ENCODE measurements at places on chromosomes 5 and 9.

DNA sequence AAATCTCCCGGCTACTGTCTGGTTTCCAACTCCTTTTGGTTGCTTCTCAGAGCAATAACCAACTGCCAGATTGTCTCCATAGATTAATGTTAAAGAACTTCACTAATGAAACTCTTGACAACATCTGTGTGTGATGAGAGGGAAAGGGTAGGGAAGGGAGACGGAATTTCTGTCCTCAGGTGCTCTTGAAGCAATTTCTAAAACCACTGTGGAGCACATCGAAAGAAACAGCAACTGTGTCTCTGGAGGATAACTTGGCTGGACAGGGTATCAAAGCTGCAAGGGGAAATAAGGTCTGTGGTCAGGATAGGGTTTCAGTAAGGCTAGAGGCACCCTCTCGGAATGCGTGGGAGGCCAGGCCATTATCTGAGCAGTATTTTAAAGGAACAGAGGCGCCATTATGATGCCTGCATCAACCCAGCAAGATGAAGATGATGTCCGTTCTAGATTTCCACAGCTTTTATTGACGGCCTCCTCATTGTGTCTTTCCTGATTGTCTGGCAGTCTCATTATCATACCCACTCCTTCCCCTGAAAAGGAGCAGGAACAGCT is 76.6 kb downstream of the RORB start:
- DNase-seq: no peak

- DNase-seq: no peak
Measured at GRCh38 chr9:129994882-129995281, 48.1 kb downstream of the FNBP1 start.

DNA sequence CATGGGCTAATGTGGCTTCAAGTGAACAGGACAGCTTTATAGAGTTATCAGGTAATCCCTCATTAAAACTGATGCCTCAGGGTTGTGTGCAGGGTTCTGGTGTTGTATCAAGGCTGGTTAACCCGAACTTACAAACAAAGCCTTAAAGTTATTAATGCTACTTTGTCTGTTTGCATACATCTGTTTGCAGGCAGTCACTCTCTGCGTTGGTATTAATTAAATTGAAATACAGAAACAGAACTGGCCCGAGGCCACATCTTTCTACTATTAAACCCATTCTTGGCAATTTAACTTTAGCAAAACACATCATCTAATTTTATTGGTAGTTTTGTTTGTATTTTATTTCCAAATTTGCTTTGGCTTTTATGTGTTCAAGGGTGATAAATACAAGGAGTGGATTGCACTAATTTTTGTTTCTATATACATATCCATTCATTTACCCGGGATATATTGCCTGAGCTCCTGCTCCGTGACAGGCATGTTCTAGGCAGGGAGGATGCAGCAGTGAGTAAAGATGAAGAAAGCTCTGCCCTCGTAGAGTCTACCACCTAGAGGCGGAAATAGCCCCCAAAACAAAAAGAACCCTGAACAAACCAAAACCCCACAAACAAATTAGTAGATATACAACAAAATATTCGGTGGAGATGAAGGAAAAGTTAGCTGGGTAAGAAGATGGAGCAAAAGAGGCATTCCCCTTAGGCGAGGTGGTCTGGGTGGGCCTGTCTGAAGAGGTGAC is 164.2 kb downstream of the MACROH2A1 start:
- DNase-seq: no peak

GRCh38 chr9:107932046-107932445 is 442.5 kb upstream of the KLF4 start:
- DNase-seq: no peak

GRCh38 chr9:128249558-128249907 is 26.3 kb downstream of the GOLGA2 start:
- DNase-seq: no peak

DNA sequence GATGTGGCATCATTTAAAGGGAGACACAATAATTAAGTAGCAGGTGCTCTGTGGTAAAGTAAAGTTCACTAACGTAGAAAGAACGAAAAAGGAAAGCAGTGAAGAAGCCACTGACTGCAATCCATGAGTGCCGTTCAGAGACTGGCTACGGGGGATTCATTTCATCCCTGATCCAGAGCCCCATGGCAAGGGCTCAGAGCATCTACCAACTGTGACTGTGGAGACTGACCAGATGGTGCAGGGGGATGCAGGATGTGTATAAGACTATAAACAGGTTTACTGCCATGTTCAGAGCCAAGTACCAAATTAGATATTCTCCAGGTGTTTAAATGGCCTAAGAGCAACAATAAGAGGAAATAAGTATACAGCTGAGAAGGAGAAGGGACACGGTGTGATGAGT is 47.7 kb downstream of the MARCHF11 start:
- DNase-seq: no peak

- no peak for DNase-seq
Measured at GRCh38 chr9:131094015-131094414, 2.3 kb upstream of the AIF1L start.

- no peak for DNase-seq
Measured at GRCh38 chr5:61732796-61733195, 400.7 kb downstream of the ZSWIM6 start.

DNA sequence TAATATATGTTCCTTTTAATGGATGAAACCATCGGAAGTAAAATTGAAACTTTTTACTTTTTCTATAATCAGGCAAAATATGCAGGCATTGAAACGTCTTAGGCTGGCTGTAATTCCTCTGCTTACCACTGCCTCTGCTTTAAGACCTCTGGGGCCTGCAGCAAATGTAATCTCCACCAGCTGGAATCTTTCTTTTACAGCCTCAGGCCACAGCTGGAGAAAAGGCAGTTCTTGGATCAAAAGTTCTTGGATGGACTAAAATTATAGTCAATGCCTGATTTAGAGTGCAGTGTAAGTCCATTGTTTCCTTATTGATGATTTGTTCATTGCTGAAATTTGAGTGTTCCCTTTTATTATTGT is 396.7 kb downstream of the KCTD16 start:
- DNase-seq: no peak

DNA sequence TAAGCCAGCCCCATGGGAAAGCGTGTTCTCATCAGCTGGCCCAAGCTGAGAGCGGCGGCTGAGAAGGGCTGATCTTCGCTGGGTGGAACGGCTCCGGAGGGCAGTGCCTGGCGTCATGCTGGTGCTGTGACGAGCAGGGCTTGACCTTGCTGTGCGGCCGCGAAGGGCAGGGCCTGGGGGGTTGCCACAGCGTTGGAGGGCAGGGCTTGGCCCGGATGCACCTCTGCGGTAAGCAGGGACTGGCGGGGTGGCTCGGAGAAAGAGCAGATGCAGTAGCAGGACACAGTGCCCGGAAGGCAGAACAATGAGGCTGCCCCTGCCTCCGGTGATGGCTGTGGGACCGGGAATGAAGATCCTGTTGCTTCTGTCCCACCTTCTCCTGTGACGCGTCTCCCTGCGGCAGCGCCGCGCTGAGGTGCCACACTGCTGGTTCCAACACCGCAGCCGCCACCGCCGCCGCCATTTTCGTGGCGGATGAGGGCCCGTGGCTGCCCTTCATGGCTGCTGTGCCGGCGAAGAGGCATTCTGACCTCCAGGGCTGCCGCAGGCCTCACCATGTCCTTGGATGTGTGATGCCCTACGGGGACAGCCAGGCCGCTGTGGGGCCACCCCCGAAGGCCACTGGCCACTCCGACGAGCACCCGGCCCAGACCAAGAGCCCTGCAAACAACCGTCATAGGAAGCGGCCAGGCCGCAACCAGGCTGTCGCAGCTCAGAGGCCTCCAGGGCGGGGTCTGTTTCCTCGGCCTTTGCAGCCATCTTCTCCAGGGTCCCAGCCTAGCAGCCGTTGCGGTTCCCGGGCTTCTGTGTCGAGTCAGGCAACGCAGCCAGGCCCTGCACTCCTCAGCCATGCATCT is 890.5 kb upstream of the CTNND2 start:
- no peak for DNase-seq

DNA sequence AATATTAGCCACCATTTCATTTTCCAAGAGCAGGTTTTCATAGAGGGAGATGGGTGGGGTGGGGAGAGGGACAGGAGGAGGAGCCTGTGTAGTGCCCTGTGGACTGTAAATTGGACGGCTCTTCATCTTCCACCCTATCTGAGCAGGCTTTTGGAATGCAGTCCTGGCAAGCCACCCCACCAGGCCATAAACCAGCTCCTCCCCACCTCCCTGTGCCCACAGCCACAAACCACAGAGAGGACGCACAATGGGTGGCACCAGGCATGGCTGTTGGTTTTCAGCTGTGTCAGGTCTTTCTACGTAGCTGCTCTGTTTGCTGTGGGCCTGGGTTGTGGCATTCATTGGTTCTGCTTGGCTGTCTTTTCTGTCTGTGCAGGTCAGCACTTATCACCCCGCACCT is 58.0 kb downstream of the PLAC8L1 start:
- no peak for DNase-seq

DNA sequence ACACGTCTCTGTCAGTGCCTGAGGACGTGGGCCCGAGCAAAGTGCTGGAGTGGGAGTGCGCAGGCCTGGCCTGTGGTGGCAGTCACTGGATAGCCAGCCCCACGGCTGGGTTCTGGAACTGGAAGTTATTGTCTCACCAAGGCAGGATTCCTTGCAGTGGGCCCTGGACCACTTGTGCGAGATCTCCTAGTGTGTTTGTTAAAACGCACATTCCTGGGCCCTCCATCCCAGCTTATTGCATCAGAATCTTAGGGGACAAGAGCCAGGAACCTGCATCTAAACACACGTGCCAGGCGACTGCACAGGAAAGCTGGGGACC is 26.9 kb downstream of the PTPA start:
- DNase-seq: no peak

DNA sequence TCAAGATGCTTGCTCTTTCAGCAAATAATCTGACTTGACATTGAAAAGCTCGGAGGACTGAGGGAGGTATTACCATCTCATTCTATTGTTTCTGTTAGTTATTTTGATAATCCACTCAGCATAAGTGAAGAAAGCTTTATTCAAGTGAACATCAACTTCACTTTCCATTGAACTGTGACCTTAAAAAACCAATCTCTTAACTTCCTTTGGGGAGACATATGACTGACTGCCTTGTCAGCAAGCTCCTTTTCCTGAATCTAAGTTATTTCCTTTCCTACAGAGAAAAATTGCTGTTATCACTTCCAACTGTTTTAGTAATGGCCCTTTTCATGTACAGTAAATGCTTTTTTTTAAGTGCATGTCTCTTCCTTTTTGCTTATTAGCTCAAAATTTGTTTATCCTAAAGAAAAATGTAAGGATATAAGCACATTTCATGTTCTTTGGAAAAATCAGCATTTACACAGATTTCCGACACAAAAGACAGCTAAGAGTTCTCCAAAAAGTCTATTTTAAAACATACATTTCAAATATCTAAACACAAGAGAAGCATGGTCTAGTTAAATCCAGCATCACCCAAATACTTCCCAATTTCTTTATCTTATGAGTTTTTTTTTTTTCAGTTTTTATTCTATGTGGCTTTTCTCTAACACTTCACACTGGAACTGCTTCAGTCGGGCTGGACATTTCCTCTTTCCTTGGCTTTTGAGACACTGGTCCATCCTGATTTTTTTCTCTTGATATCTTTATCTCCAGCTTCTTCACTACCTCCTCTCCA is 117.9 kb upstream of the DAB2 start:
- no peak for DNase-seq

DNA sequence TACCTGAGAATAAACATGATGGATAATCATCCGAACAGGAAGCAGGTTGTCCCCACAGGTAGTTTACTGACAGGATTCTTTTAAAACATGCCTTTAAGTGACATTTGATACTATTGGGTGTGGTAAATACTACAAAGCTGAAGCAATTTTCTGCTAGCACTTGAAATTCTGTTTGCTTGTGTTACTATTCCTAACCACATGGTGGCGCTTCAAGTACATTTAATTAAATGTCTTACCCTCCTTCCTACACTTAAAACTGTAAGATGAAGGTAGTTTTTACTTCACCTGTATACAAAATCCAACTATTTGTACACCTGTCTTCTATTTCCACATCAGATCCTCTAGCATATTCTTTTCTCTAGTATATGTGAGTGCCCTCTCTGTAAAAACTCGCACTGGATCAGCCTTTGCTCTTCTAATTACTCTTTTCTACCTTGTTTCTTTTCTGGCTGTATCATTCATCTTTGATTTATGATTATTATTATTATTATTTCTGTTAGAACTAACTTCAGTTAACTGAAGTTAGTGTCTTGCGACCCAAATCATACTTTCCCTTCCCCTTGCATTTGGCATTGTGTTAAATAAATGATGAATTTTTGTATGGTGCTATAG is 18.4 kb downstream of the SLC25A46 start:
- DNase-seq: peak; percentile 28

GRCh38 chr5:157463621-157464518 is 3.9 kb downstream of the NIPAL4 start:
- no peak for DNase-seq

- DNase-seq: no peak
Measured at GRCh38 chr9:98191181-98191608, 1.2 kb downstream of the CORO2A start.
